ENCODE measurements at places on chromosomes 7 and 10.

DNA sequence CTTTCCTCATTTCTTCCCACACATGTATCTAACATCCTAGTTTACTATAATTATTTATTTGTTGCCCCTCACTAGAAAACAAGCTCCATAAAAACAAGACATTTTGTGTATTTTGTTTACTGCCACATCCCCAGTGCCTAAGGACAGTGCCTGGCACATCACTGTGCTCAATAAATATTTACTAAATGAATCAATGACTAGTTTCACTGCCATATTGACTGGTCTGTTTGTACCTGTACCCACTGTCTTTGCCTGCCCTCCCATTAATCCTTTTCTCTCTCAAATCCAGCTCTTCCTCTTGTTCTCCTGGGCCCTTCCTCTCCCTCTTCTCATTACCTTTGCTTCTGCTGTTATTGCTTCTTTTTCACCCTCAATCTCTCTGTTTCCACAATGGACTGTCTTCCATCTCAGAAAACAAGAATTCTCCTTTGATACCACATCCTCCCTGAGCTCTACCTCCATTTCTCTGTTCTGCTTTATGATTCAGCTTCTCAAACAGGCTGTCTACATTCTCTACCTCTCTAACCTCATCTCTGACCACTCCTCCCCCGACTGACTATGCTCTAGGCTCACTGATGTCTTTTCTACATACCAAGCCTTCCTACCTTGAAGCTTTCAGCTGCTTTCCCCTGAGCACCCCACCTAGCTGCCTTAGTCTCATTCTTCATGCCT, 8.3 kb upstream of the FAM133B start:
- no peak for DNase-seq

DNA sequence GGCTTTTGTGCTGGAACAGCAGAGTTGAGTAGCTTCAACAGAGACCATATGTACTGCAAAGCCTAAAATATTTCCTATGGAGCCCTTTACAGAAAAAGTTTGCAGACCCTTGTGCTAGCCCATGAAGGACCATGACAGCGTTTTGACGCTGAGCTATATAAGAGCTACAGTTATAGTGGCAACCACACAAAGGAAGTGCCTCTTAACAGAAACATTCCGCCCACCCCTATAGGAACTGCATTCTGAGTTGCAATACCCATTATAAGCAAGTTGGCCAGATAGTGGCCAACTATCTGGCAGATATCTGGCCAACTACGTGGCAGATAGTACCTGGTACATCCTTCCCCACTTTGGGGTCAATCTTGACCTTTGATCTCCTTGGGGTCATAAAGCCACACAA, 47.5 kb upstream of the DMBT1 start:
- DNase-seq, result no peak

- no peak for DNase-seq
Observed at GRCh38 chr7:34061149-34061548, 155.8 kb downstream of the BMPER start.

- DNase-seq, result no peak
Observed at GRCh38 chr7:80097756-80098155, 36.9 kb upstream of the GNAI1 start.

DNA sequence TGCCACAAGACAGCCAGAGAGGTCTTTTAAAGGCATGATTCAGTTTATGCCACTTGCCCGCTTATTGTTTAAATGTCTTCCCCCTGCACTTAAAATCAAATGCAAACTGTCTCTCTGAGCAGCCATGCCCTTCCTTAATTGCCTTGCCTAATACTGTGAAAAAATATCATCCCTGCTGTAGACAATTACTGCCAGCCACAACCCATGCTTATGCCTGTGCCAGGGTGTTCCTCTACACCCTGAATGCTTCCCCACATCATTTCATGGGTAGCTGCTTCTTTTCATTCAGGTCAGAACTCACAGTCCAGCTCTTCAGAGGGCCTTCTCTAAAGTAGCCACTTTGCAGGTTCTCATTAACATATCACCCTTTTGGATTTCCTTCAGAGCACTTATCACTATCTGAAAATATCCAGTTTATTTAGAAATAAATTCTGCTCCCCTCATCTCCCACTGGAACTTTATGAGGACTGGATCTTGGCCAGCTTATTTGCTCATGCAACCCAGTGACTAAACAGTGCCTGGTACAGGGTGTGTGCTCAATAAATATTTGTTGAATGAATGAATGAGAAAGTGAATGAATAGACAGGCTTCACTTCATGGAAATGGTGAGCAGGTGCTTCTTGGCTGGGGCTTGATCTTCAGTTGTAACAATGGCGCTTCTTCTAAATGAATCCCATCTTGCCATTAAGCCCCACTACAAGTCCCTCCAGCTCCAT, 162.4 kb upstream of the MDFIC start:
- DNase-seq, result no peak

- no peak for DNase-seq
Observed at GRCh38 chr10:81472927-81473470, 402.0 kb upstream of the NRG3 start.

GRCh38 chr10:132097609-132098377, 32.0 kb downstream of the JAKMIP3 start:
- no peak for DNase-seq

DNA sequence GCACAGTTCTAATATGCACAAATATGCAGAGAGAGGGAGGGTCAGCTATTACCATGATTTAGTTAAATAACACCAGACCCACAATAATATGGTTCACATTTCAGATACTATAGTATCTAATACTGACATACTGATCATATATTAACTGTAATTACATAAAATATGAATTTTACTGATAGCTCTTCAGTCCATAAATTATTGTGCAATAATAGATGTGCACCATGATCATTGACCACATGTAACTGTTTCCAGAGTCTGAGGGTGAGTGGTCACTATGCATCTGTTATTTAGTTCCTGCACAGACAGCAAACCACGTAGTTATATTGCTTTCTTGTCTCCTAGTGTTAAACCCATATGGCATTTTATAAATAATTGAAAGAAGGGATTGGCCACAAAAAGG, 29.3 kb downstream of the PPP1R17 start:
- no peak for DNase-seq

DNA sequence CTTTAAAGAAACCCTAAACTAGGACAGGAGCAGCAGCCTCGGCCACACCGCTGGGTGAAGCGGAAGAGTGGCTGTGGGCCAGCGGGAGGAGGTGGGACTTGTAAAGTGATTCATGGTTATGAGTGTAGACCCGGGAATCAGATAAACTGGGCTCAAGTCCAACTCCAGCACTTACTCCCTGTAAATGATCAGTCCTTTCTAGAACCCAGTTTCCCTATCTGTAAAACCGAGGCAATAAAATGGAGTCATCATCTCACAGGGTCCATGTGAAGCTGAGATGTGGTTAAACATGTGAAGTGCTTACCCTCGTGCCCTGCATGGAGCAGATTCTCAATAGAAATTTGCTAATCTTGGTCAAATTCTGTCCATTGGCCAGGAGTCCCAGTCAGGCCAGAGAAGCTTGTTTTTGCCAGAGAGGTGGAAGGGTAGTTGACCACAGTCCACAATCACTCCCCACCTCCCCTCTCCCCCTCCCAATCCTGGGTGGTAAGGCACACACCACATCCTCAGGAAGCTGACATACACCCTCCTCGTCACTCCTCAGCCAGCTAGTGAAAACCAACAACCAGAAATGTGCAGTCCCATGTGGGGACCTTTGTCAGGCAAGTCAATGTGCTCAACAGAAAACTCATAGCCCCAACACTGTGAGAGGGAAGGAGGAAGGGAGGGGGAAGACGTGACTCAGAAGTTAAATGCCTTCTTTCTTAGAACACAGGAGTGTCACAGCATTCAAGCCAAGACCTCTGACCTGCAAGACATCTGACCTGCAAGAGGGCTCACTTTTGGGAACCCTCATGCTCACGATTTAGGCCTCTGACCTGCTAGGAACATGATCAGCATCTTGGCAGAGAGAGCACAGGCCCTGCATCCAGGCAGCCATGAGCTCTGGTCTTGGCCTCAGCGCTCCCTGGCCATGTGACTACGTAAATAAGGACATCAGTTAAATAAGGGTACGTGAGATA, 145.1 kb downstream of the PLXNA4 start:
- DNase-seq, result no peak

DNA sequence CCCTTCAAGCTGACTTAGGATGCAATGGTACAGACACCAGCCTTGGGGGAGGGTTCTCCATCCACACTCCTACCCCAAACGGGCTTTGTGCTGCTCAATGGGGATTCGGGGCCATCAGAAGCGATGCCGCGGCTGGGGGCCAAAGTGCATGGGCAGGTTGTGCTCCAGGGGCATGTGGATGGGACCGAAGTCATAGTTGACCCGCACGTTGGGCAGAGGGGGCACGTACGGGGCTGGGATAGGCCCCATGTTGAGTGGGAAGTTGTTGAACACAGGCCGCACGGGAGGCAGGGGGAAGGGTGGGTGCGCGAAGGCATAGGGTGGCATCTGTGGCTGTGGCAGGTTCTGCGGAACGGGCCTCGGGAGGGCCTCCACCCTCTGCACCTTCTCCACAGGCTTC, 158.7 kb downstream of the RNF216 start:
- no peak for DNase-seq

DNA sequence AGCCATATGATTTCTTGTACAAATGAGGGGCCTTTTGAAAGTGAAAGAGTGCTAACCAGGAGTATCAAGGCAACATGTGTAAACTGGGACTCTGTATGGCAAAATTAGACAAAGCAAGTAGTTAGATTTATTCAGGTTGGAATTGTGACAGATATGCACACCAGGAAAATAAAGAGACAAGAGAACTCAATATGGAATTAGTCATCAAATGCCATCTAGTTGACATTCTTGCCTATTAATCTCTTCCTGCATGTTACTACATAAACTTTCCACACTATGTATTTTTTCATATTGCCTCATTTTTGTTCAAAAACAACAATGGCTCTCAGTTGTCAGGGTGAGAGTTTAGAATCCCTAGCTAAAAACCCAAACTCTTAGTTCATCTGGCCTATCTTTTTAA, 799.0 kb downstream of the NRG3 start:
- DNase-seq, result no peak

- DNase-seq, result no peak
Observed at GRCh38 chr10:123019941-123020703, 11.3 kb downstream of the ACADSB start.

DNA sequence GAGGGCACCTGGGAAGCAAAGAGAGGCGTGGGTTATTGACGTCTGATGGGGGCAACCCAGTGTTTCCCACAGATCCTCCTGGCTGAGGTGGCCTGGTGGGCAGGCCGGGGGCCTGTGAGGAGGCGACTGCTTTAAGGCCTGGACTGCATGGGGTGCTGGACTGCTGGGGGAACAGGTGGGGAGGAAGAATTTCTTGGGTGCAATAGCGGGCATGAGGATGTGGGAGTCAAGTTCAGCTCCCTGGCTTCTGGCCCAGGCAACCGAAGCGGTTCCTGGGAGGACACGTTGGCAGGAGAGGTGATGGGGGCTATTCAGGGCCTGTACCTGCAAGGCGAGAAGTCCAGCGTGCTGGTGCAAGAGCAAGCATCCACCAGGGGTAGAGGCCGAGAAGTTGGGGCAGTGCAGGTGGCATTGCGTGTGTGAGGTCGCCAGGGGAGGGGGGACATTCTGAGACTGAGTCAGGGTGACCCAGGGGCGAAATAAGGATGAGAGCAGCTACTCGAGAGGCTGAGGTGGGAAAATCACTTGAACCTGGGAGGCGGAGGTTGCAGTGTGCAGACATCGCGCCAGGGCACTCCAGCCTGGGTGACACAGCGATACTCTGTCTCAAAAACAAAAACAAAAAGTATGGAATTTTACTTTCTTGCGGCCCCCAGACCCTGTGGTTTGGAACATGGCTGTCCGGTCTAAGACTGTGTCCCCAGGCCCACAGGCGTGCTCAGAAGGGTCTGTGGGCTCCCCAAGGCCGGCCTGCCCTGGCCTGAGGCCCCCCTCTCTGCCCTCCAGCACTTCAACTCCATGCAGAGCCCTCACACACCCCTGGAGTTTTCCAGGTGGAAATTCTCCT, 53.6 kb upstream of the ELN start:
- no peak for DNase-seq

DNA sequence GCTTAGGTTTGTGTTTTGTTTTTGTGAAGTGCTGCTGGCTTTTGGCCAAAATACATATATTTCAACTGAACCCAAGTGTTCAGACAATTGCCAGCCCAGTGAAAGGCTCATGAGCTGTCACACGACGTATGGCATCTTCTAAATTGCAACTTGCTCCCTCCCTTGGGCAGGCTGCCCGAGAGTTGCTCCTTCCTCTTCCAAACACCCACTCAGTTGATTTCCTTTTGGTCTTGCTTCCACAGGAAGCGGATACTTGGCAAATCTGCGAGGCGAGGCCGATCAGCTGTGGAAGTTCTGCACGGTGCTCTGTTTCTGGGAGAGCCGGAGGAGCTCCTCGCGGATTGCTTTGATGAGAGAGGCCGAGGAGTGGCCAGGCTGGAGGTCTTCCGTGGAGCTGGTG, 39.6 kb upstream of the ATP6V0A4 start:
- no peak for DNase-seq

- no peak for DNase-seq
Observed at GRCh38 chr7:145016068-145016467, 180.2 kb upstream of the TPK1 start.

- no peak for DNase-seq
Observed at GRCh38 chr7:879706-880105, 3.4 kb downstream of the GET4 start.

- DNase-seq, result no peak
Observed at GRCh38 chr7:55549457-55549856, 22.8 kb downstream of the VOPP1 start.

DNA sequence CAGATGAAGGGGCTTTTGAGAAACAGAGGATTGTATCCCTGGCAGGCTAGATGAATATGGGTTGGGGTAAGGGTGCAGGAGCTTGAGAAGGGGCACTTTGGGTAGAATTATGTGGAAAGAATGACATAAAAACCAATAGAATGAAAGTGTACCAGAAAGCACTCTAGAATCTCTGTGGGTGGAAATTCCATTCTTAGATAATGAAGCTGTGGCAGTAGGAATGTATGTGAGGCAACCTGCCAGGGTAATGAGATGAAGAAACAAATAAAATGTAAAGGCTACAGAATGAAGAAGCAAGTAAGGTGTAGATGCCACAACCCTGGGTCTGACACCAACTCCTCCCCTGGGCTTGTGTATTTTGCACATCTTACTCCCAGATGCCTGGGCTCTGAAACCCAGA, 16.8 kb downstream of the NOBOX start:
- DNase-seq, result no peak

GRCh38 chr7:54932818-54933543, 85.8 kb upstream of the EGFR start:
- DNase-seq, result no peak

DNA sequence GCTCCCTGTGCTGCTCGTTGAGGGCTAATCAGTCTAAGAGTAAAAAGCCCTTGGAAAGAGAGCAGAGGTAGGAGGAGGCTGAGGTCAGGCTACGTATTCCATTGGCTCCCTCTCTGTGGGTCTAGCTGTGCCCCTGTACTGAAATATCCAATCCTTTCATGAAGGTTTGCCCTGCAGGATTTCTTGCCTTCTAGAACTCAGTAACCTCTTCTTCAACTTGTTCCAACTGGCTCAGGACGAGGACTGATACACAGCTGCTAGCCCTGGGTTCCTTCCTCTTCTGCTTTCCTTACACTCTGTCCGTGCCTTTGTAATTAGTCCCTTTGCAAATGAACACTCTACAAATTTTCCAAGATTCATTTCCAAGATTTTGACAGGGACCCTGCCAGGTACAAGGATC, 560.5 kb downstream of the ACTR3B start:
- no peak for DNase-seq
